ENCODE measurements at places on chromosomes 3 and 15. TPM values are rescaled to one million over a fixed set of nuclear protein-coding genes. Genes with fewer than 3 reads are reported as not detected.

ATXN7 gene
- total RNA-seq: 21.0 TPM

CFAP20DC gene
- total RNA-seq: 4.2 TPM

C2CD4A gene
- total RNA-seq: 0.18 TPM

CORO2B gene
- 71.7 TPM for total RNA-seq

- no peak for DNase-seq
Measured at GRCh38 chr3:185900228-185900627, 37.6 kb downstream of the TRA2B start.

DNA sequence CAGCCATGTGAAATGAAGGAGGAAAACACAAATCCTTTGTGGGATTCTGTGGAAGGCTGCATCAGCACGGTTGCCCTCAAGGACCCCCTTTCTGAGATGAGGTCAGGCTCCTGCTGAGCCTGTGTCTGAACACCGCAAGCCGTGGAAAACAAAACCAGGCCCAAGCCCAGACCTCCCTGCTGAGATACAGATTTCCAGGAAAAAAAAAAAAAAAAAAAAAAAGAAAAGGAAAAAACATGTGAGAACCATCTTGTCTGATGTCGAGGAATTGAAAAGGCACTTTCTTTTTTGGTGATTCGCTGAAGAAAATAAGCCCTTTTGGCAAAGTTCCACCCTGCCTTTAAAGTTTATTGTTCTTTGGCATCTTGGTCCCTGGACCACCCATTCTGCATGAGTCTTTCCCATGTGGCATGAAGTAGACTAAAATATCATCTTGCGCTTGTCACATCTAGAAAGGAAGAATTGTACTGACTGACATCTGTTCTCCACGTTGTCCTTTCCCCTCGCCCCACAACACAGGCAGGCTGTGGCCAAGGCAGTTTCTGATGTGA is 117.6 kb downstream of the CHST2 start:
- DNase-seq: no peak

- DNase-seq: no peak
Measured at GRCh38 chr3:49930168-49930690, 618 bp upstream of the MON1A start.

DNA sequence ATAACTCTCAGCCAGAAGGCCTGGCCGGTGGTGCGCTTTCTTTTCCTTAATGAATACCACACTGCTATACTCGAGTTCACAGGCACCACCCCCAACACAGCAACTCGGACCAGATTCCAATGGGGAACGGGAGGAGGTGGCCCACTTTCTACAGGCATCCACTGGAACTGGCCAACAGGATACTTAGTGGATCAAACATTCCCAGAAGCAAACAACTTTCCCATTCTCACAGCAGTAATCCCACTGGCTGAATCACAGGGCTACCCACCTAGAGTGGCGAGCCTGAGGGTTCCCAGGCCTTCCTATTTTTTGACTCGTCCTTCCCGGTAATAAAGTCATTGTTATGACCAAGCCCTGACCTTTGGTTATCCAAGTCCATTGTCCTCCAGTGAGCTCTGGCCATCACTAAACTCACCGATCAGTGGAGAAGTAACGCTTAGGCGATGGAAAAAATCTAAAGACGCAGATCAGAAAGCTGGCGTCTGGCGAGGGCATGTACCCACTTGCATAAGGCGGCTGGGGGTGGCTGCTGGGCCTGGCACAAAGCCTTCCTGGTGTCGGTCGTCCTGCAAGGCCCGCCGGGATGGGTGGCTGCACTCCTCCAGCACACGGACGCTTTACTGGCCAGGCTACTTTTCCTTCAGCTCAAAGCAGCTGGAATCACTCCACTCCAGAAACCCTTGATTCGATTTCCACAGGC is 1.2 kb downstream of the EOGT start:
- peak; percentile 24 for DNase-seq

SLC35G2 gene
- total RNA-seq: 8.2 TPM

- DNase-seq: no peak
Measured at GRCh38 chr3:60176614-60177013, 1074.6 kb downstream of the FHIT start.

DNAH12 gene
- total RNA-seq: 0.85 TPM

DNA sequence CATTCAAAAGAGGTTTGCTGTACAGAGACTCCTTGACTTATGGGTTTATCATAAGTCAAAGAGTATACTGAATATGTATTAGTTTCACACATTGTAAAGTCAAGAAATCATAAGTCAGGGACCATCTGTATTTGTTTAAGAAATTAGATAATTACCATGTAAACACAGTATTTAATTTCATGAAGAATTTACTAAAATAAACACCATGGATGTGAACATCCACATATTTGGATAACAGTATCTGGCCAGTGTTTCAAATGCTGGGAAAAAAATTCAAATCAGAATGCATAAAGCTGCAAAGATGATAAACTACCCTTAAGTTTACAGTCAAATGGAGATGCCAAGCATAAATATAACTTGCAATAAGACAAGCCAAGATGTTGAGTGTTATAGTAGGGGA is 17.0 kb downstream of the MYNN start:
- DNase-seq: no peak

- DNase-seq: no peak
Measured at GRCh38 chr15:29344474-29344873, 74.9 kb upstream of the NSMCE3 start.

LARP6 gene
- 4.5 TPM for total RNA-seq

DNA sequence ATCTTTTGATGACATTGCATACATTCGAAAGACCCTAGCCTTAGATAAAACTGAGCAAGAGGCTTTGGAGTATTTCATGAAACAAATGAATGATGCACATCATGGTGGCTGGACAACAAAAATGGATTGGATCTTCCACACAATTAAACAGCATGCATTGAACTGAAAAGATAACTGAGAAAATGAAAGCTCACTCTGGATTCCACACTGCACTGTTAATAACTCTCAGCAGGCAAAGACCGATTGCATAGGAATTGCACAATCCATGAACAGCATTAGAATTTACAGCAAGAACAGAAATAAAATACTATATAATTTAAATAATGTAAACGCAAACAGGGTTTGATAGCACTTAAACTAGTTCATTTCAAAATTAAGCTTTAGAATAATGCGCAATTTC is 16.7 kb downstream of the KCNMB3 start:
- DNase-seq: no peak

- DNase-seq: no peak
Measured at GRCh38 chr3:126891141-126891540, 91.8 kb upstream of the PLXNA1 start.

- no peak for DNase-seq
Measured at GRCh38 chr3:129131465-129132088, 10.0 kb upstream of the RAB43 start.

CHRNA3 gene
- total RNA-seq: 0.74 TPM

GRCh38 chr15:99511866-99512661 is 53.7 kb upstream of the MEF2A start:
- no peak for DNase-seq

- DNase-seq: no peak
Measured at GRCh38 chr15:35929740-35930444, 383.9 kb upstream of the DPH6 start.

TMEM212 gene
- not detected for total RNA-seq

IL17RB gene
- 0.33 TPM for total RNA-seq

DNA sequence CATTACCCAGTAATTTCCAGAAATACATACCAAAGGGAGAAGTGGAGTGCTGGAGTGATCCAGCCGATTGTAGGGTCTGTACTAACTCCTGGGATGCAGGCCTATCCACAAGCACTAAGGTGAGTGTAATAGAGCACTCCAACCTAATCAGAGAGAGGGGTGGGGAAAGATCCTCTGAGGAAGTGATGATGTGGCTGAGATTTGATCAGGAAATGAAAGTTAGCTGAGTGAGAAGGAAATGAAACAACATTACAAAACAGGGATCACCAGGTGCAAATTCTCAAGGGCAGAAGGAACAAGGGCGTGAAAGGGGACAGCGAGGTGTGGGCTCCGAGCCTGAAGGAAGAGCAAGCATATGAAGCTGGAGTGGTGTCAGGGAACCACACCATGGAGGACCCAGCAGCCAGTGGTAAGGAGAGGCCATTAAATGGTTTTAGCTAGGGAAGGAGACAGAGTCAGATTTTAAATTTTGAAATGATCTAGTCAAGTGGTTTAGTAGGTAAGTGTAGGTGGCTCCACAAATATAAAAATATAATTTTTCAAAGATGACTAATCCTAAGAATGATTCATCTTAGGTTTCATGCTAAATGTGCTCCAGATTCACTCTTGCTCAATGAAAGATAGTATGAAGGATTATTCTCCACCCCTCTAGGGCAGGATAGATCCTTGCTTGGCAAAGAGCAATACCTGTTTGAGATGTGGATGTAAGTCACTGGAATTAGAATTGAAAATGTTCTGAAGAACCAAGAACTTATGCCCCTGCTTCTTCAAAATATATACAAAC is 348.7 kb downstream of the TBL1XR1 start:
- no peak for DNase-seq

DNA sequence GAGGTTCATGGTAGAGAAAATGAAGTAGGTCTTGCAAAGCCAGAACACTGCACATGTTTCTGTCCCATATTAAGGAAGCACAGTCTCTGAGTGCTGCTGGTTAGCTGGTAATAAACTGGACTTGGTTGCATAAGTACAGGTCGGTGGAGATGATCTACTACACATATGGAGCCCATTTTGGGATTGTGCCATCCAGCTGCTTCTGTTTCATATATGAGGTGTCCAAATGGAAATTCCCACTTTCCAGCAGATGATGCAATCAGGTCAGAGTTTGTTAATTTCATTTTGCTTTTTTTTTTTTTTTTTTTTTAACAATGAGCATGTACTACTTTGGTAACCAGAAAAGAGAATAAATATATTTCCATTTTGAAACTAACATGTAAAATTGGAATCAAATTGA is 122.6 kb downstream of the SATB1 start:
- no peak for DNase-seq
